CD4-positive, CD25-positive, alpha-beta regulatory T cell (primary cell): ENCODE measurements at places on chromosomes 2 and 18.

- no peak for DNase-seq
Measured at GRCh38 chr2:212745359-212745758, 206.8 kb upstream of the ERBB4 start.

- no peak for DNase-seq
Measured at GRCh38 chr2:33484042-33484621, 7.7 kb downstream of the RASGRP3 start.

DNA sequence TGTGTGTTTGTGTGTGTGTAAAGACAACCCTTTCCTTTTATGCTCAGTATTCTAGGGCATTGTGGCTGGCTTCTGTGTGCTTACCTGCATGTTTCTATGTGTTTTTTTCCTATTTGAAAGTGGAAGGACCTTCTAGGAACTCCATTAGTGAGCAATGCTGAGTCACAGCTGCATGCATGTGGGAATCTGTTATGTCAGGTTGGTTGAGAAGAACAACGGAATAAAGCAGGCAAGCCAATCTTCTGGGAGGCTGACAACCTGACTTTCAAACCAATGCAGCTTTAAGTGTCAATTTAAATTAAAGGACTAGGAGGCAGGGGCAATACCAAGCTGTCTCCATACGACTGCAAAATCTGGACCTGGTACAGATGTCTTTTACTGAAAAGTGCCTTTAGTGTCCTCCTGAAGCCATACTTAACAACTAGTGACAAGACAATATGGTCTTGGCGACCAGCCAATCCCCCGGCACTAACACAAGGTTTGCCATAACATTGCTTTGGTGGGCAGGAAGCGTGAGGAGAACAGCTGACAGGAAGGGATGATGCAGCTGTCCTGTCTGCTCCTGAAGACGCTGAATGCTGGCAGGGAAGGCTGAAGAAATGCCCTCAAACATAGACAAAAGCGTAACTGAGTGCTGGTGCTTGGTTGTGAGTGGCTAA lies 514.7 kb upstream of the CDH7 start:
- DNase-seq = no peak

DNA sequence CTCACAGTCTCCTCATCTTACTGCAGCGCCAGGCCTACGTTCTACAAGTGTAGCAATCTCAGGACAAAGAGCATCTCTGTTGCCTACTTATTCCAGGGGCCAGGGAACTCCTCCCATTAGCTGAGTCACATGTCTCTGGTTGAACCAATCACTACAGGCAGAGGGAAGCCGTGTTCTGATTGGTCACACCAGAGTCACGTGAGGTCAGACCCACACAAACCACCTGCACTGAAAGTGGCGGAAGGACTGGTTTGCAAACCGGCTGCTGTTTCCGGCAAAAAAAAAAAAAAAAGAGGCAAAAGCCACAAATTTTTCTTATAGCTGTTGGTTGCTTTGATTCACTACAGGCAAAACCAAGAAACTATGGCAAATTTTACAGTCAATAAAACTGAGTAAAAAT lies 21.9 kb upstream of the USP14 start:
- peak; percentile 46 for DNase-seq

DNA sequence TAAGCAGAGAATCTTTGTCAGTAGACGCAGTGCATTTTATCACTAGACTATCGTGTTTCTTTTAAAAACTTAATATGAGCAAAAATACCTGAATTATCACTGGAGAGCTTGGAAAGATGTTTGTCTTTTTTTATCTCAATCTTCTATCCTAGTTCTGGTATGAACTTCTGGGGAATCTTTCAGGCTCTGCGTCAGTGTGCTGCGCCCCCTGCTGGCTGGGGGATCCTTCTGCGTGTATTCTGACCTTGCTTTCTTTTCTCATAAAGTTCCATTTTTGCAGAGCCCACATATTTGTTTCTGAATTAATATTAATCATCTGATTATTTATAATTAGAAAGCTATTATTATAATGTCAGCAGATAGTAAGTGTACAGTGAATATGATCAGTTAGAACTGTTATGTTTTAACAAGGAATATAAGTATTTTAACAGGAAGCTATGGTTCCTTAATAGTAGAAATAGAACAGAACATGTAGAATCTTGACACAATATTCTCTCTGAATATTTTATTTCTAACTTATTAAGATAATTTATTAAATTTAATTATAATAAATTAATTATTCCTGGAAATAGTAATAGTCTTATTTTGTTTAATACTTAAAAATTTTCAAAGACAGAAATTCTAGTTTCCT lies 945.0 kb upstream of the CRIM1 start:
- peak; percentile 38 for DNase-seq

DNA sequence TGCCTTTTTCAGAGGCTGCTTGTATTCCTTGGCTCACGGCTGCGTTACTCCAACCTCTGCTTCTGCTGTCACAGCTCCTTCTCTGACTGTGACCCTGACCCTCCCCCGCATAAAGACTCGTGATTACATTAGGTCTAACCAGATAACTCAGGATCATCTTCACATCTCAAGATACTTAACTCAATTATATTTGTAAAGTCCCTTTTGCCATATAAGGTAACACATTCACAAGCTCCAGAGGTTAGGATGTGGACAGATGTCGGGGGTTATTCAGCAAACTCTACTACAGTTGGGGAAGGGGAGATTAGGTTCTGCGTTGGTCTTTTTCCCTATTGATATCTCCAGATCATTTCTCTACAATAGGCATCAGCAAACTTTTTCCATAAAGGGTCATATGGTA lies 76.9 kb downstream of the EVA1A start:
- no peak for DNase-seq

GRCh38 chr2:233798335-233799086 lies 20.4 kb downstream of the MROH2A start:
- DNase-seq = no peak

DNA sequence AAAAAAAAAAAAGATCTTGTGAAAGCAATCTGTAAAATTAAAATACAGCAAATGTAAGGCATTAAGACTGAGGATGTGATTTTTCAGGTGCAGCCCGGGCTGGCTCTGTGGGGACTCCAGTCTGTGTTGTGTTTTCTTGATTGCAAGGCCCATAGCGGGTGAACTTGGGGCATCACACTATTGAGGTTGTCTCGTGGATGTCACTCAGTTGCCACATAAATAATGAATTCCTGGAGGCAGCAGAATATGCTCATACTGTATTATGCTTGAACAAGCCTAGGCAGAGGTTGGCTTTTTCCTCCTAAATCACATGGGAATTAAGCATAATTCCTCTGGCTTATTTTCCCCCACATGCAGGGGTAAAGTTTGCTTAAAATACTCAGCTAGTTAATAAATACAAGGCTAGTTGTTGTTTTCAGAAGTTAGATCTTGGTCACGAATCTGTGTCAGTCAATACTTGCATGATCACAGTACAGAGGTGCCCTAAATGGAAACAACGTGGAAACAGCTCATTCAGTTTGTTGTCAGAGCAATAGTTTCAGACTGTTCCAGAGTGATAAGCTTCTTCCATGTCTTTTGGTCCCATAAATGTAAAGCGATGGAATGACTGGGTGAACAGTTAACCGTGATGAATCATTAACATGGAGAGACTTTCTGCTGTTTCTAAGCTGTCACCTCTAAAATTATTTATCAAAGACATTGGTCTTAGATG lies 16.4 kb downstream of the GEMIN6 start:
- DNase-seq = no peak

DNA sequence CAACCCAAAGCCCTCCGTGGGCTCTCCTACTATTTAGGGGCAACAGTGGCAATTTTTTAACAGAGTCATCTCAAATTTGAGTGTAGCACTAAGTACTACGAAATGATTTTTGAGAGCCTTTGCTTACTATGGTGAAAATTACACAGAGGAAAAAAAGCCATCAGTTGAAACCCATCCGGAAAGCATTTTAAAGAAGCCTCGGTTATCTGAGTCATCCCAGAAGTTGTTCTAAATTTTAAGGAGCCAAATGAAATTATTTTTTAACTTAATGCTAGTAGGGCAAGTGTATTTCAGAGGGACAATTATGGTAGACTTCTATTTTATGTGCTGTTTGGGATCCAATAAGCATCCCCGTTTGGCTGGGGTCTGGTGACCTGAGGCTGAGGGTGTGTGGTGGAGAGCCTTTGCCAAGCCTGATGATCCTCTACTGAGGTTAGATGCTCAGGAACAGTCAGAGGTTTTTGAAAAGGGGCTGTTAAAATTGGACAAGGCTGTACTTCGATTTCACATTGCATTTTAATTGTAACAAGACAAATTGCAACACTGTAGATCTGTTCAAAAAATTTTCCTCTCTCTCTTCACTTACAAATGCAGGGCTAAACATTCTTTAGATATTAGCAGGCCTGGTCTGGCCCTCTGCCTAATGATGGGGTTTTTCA lies 47.0 kb downstream of the RAPGEF4 start:
- DNase-seq = no peak

DNA sequence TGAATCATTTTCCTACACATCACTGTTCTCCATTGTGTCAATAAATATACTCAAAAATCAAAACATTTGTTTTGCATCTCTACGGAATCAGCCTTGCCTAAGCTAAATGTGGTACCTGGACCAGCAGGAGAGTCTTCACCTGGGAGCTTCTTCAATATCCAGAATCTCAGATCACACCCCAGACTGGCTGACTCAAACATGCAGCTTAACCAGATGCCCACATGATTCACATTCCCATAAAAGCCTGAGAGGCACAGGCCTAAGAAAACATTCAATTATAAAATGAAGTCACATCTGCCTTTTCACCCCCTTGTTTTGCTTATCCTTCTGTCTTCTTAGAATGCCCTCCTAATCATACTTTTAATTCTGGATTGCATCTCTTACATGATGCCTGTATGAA lies 1045.5 kb upstream of the NXPH2 start:
- no peak for DNase-seq
